Lung (tissue), 17 donors: ENCODE measurements at places on chromosomes 7 and 10. TPM values are rescaled to one million over a fixed set of nuclear protein-coding genes. Genes with fewer than 3 reads are reported as not detected.

Gene TM9SF3
- total RNA-seq = 103 TPM

Gene ZNF727
- 4.4 TPM for total RNA-seq

Gene SLC29A3
- total RNA-seq = 4.9 TPM

Gene GOLGA7B
- total RNA-seq = 0.23 TPM

Gene ATRNL1
- 11.1 TPM for total RNA-seq

GRCh38 chr10:8183241-8183704 lies 128.8 kb downstream of the GATA3 start:
- no peak for DNase-seq
- no peaks in the 10 kb centered on the region for H3K27me3 ChIP-seq
- H3K4me3 ChIP-seq = no peak overlapping the region
- no peak overlapping the region for H3K27ac ChIP-seq

DNA sequence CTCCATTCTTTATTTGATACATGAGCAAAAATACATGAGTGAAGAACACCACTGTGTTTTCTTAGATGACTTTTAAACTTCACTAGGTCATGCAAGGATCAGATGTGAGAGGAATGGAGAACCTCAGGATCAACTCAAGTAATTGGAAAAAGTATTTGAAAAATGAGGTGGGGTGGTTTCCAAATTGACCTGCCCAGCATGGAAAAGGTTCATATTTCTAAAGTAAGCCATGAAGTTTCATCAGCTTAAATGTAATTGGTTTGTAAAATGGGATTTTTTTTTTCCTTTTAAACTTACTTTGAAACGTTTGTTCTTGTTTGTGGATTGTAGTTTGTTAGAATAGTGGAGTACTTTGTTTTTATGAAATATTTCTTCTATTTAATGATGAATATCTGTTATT lies 134.8 kb downstream of the MLLT10 start:
- DNase-seq = no peak
- H3K36me3 ChIP-seq = peaks cover 12% of the 10 kb centered on the region
- no peaks in the 10 kb centered on the region for H3K4me1 ChIP-seq
- no peak overlapping the region for H3K27ac ChIP-seq
- no peaks in the 10 kb centered on the region for H3K27me3 ChIP-seq

DNA sequence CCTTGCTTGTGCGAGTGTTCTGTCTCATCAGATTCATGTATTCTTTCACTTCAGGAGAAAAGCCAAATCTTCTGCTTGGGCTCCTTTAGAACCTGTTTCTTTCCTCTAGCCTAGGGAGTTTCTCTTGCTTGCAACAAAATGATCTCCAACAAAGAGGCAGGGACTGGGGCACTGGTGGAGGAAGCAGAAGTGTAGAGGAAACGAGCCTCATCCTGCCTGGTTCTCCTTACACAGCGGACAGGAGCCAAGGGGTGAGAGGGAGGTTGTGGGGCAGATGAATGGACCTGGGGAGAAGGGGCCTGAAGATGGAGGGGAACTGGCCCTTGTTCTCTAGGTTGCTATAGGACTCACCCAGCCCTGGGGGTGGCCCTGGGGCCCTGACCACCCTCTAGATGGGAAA lies 141.1 kb downstream of the PKD1L1 start:
- H3K36me3 ChIP-seq = no peaks in the 10 kb centered on the region
- H3K27me3 ChIP-seq = no peaks in the 10 kb centered on the region
- no peak for DNase-seq
- no peak overlapping the region for H3K27ac ChIP-seq

DNA sequence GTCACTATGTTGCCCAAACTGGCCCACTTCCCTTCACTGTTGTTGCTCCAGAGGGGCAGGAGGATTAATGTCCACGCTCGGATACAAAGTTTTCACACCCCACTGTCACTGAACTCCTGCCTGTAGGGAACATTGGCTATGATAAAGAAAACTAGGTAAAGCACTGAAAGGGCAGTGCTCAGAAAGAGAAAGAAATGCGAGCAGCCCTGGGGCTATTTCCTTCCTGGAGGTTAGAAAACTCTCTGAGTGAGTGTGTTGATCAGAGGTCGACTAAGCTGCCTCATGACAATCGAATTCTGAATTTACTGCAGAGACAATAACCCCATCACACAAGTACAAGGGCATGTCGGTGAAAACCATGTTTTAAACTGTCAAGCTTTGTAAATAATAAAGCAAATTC lies 227.2 kb upstream of the PITRM1 start:
- peaks cover 4% of the 10 kb centered on the region for H3K4me1 ChIP-seq
- no peak overlapping the region for H3K4me3 ChIP-seq
- no peaks in the 10 kb centered on the region for H3K27me3 ChIP-seq
- H3K27ac ChIP-seq = peak overlapping the region; percentile 57
- DNase-seq = no peak

- H3K4me3 ChIP-seq = no peak overlapping the region
- DNase-seq = peak; percentile 86
- H3K27ac ChIP-seq = no peak overlapping the region
- no peaks in the 10 kb centered on the region for H3K27me3 ChIP-seq
These were observed 1053.2 kb downstream of the REEP3 start for GRCh38 chr10:64574371-64574770.

- no peaks in the 10 kb centered on the region for H3K27me3 ChIP-seq
- no peak for DNase-seq
- H3K4me3 ChIP-seq = no peak overlapping the region
- H3K27ac ChIP-seq = no peak overlapping the region
- H3K4me1 ChIP-seq = no peaks in the 10 kb centered on the region
These were observed 65.8 kb downstream of the KLF6 start for GRCh38 chr10:3719024-3719843.

GRCh38 chr7:120467676-120468075 lies 194.7 kb downstream of the KCND2 start:
- no peaks in the 10 kb centered on the region for H3K27me3 ChIP-seq
- no peak for DNase-seq
- no peak overlapping the region for H3K4me3 ChIP-seq
- H3K36me3 ChIP-seq = no peaks in the 10 kb centered on the region

- peaks cover 34% of the 10 kb centered on the region for H3K4me1 ChIP-seq
- no peak overlapping the region for H3K4me3 ChIP-seq
- H3K27me3 ChIP-seq = no peaks in the 10 kb centered on the region
- no peaks in the 10 kb centered on the region for H3K36me3 ChIP-seq
- DNase-seq = peak; percentile 98
- no peak overlapping the region for H3K27ac ChIP-seq
These were observed 428.9 kb downstream of the TNS3 start for GRCh38 chr7:47153058-47153457.

GRCh38 chr10:103512591-103513379 lies 19.3 kb downstream of the NEURL1 start:
- H3K27me3 ChIP-seq = no peaks in the 10 kb centered on the region
- no peaks in the 10 kb centered on the region for H3K4me1 ChIP-seq
- no peak for DNase-seq
- H3K27ac ChIP-seq = no peak overlapping the region
- H3K36me3 ChIP-seq = no peaks in the 10 kb centered on the region
- H3K4me3 ChIP-seq = no peak overlapping the region

GRCh38 chr7:8179486-8179885 lies 82.5 kb downstream of the ICA1 start:
- peaks cover 3% of the 10 kb centered on the region for H3K4me1 ChIP-seq
- DNase-seq = no peak
- H3K27me3 ChIP-seq = no peaks in the 10 kb centered on the region
- H3K27ac ChIP-seq = no peak overlapping the region
- H3K4me3 ChIP-seq = no peak overlapping the region
- no peaks in the 10 kb centered on the region for H3K36me3 ChIP-seq
